ENCODE measurements at places on chromosomes 2 and 18.
A peak's percentile ranks its signal among the peaks of the same experiment; 100 is the strongest.

DNA sequence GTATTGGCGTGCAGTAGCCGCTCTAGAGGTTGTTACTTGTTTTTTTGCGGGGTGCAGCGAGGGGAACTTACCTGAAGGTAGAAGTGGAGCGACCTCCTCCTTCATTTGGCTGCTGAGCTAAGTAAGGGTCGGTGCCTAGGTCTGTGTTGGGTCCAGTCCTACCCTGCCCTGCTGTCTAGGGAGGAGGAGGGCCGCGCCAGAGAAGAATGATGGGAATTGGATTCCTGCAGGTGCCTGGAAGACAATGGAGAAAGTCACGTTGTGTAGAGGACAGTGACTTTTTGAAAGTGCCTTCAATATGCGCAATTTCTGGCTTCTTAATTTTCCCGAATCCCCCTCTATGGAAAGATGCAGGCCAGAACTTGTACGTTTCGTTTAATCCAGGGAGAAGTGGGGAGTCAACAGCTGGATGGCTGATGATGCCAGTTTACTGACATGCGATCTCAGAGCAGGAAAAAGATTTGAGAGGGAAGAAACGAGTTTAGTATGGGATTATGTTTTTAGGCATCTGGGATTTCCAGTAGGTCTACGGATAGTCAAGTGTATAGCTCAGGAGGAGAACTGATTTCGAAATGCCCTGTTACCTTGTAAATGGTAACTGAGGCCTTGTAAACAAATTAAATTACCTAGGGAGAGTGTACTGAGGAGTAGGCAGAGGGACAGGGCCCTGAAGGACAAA, 653 bp downstream of the MRPS9 start:
- peak; percentile 17 for DNase-seq

DNA sequence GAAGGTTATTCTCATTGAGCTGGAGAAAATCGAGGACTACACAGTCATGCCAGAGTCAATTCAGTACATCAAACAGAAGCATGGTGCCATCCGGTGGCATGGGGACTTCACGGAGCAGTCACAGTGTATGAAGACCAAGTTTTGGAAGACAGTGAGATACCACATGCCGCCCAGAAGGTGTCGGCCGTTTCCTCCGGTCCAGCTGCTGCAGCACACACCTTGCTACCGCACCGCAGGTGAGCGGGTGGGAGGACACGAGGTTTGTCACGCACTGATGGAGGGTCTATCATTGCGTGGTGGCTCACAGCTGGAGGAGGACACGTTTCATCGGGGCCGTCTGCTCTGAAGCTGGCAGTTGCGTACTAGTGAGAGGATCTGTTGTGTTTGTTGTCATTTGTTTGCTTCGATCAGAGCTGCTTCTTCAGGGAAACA, 48.2 kb downstream of the IL1RL2 start:
- no peak for DNase-seq

DNA sequence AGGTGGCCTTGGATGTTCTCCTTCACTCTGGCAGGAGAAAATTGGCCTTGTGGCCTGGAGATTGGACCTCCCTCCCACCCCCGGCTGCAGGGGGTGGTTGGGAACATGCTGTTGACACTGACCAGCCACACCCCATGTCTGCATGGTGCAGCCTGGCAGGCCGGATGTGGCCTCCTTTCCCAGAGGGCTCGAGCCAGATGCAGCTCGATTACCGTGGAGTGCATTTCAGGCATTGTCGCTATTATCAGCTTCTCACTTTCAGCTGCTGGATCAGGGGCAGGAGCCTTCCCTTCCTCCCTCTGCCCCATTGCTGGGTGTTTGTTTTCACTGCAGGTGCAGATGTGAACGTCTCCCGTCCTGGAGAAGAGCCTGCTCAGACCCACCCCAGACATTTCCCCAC, 211.0 kb upstream of the SIX2 start:
- peak; percentile 27 for DNase-seq

DNA sequence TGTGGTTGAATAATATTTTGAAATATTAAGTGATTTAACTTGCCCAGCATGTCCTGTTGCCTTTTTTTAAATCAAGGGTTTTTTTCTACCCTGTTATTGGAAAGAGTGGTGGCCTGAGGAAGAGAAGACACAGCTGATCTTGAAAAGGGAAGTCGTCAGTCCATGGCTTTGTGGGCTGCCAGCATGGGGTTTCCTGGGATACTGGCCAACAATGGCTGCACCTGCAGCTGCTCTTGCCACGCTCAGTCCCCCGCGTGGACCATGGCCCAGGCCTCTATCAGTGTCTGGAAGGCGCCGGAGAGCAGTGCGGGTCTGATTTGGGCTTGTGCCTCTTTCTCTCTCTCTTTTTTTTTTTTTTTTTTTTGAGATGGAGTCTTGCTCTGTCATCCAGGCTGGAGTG, 99.3 kb downstream of the ASB1 start:
- peak; percentile 6 for DNase-seq

DNA sequence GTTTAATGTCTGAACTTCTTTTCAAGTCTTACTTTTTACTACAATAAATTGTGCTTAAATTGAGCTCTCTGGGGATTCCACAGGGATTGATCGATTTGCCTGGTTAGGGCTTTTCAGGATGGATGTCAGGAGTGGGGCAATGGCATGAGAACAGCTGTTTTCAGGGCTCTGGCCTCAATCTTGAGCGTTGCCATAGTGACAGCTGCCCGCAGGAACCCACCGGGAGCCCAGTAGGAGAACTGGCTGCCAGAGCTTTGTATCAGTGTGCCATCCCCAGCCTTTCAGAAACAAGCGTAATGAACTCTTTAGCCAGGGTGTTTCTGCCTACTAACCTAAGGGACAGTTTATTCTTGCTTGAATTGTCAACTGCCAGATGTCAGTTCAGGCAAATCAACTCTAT, 93.5 kb downstream of the GALNT3 start:
- DNase-seq, result no peak

All from fibroblast of lung (primary cell).